Stimulated activated CD8-positive, alpha-beta memory T cell treated with anti-CD3 and anti-CD28 coated beads, Interleukin-7, amount 100 ng/mL, for 48 hours (primary cell): ENCODE measurements at places on chromosomes 12 and 14.

DNA sequence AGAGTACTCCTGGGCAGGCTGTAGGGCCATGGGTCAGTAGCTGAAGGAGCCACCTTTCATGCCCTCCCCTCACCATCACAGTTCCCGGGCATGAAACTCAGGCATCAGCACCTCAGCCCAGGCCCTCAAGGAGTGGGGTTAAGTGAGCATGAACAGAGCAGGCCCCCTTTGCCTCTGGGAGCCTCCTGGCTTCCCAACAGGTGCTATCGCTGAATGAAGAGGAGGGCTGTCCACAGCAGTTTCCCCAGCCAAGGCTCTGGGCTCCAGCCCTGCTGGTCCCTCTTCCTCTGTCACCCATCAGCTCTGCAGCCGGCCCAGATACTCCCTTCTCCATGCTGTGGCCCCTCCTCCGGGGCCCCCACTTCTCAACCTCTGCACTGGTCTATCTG, 184.3 kb downstream of the ZFP36L1 start:
- no peak for DNase-seq

GRCh38 chr12:62647586-62647985, 181.0 kb downstream of the MON2 start:
- no peak for DNase-seq

DNA sequence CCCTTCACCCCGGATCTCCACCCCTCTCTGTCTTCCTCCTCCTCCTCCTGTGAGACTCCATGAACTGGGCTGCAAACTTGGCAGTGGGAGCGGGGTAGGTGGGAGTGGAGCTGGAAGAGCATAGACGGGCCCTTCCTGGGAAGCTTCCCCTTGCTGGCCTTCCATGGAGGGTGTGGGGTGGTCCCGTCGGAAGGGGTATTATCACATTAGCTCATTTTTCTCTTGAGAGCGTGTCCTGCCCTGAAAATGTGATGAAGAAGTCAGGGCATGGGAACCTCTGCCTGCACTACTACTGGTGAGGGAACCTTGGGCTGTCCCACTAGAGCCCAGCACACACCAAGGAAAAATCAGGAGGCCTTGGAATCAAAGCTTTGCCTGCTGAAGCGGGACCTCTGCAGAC, 66.5 kb downstream of the CACNA1C start:
- DNase-seq, result no peak

DNA sequence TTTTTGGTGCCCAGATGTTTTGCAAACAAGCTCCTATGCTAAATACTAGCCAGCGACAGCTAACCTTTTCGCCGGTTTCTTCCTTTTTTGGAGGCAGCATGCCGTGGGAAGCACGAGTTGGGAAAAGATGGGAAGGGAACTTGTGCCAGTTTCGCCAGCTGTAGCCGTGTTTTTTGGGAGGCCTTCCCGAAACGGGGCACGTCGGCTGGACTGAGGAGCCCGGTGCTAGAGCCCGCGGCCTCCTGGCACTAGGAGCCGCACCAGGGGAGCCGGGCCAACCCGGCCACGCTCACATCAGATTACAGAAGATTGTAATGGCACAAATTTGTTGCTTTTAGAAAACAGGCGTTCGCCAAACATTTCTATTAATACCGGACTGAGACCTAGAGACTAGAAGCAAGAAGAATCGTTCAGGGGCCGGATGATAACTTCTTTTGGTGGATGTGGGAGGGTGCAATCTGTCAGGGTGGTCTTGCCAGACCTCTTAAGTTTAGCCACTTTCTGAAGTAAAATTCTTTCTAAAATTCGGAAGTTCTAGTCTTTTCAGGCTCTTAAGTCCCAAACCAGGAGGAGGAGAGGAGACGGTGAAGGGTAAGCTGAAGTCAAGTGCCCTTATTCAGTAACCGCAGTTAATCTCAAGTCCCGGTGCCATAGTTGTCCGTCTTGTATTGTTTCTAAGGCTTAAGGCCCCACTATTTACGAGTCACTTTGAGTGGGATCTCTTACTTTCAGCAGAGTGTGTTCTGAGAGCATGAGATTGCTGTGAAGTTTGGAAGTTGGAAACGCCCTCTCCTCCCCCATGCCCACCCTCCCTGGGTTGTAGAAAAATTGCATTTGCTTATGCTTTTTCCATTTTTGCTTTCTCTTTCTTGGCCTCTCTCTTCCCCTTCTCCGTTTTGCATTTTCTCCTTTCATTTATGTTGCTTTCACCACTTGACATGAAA, 1.3 kb downstream of the RASSF3 start:
- DNase-seq, result no peak

GRCh38 chr14:57748279-57748678, 117.6 kb downstream of the SLC35F4 start:
- DNase-seq, result no peak

DNA sequence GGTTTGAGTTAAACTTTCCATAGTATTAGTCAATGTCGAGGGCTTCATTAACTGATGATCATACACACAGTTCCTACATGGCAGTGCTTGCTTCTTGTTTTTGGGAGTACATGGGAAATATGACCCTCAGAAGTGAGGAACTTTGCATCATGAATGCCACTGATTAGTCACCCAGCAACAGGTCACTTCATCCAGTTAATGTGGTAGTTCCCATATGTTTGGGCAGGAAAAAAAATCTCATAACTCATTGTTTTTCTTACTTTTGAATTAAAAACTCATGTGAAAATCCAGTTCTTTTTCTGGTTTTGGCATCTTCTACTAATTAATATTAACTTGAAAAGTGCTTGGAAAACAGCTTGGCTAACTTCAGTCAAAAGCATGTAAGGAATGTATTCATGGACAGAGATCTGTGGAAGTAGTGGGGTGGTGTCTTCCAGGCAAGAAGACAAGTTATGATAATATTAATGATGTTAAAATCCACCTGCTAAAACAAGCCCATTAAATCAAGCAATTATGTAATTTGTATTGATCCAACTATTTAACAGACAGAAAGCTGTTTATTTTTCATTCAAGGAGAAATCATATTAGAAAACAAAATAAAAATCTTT, 309.1 kb upstream of the NAV3 start:
- no peak for DNase-seq

GRCh38 chr14:85528897-85529631, 880 bp upstream of the FLRT2 start:
- no peak for DNase-seq

DNA sequence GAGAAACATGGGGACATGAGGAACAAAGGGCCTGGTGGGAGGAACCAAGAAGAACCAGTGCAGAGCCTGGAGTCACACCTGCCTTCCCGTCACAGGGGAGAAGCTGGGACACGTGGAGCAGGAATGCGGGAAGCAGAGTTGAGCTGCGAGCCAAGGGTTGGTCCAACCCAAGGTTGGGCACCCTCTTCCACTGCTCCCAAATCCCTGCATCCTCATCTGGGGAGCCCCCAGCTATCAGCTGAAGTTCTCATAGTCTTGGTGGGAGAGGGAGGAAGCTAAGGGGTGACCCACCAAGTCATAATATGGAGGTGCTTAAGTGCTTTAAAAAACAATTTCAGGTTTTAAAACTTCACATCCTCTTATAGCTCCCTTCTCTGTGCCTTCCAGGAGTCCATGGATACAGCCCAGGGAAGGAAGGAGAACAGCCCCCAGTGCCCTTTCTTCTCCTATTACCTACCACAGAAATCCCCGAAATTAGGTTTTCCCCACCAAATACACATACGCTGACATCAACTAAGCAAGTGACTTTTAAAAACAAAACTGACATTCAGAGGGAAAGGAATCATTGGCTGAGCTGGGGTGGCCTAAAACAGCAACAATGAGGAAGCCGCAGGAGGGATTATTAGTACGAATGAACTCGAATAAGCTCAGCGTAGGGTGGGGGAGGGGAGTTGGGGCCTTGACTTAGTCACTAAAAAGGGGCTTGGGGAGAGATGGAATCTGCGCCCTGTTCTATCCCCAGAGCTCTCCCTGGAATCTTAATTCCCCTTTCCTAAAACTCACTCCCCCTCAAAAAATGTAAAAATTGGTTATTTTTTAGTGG, 4.5 kb downstream of the MYL6 start:
- no peak for DNase-seq

- DNase-seq, result no peak
These were observed 264.8 kb downstream of the PDZRN4 start for GRCh38 chr12:41452838-41453407.

- DNase-seq, result no peak
These were observed 220.5 kb downstream of the SEC23A start for GRCh38 chr14:38882533-38882932.

GRCh38 chr14:30389134-30389876, 169.7 kb upstream of the G2E3 start:
- no peak for DNase-seq

- DNase-seq, result no peak
These were observed 7.3 kb downstream of the FKBP11 start for GRCh38 chr12:48917857-48918537.

GRCh38 chr14:53161758-53162435, 8.8 kb upstream of the DDHD1 start:
- no peak for DNase-seq

DNA sequence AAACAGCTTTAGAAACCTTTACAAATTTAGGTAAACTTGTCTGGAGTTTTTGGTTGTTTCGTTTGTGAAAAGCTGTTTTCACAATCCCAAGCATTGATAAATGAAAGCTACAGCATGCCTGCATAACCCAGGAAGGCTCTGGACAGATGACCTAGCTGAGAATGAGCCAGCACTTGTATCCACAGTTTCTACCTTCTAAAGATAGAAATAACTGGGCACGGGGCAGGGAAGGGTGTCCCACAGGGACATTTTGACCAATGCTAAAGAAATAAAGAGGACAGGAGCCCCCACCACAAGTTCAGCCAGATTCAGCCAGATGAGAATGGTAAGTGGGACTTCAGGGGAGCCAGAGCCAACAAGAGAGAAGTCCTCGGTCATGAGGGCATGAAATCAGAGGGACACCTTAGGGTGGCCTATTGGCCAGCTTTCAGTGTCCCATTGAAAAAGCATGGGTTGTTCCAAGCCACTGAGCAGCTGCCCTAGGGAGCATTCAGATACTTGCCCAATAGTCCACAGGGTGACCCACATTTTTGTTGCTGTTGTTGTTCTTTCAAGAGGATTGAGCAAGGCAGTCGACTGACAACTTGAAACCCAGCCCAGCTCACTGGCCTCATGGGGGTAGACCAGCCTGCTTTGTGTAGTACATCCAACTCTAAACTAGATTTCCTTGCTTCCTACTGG, 140.3 kb upstream of the NUDT4 start:
- no peak for DNase-seq

GRCh38 chr12:43805149-43805859, 813 bp downstream of the TWF1 start:
- DNase-seq, result no peak

GRCh38 chr12:92908108-92908507, 21.0 kb downstream of the EEA1 start:
- no peak for DNase-seq

DNA sequence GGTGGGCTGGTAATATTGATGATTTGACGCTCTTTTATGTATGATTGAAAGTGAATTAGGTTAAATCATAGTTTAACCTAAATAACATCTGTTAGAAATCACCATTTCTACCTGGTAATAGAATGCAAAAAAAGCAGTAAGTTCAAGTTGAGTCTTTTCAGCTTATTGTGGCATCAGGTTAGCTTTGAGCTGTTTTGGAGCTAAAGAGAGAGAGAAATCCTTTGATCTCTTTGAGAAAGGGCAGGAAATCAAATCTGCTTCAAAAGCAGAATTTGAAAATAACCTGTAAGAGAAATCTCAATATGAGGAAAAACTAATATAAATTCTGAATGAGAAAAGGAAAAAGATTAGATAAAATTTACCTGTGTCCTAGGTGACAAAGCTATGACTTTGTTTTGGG, 62.2 kb downstream of the CKB start:
- no peak for DNase-seq

DNA sequence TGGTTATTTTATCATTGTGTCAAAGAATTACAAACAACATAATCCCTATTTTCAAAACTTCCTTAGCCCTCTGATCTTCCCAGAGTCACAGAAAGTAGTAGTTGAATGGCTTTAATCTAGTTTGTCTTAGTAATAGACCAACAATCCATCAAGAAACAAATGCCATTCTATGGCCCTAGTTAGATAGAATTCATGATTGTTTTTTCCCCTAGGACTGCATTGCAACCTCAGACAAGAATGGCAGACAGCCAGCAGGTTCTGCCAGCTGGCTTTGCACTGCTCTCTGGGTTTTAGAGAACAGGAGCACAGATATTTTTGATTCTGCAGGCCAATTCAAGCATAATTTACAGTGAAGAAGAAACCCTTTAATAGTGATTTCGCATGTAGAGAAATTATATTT, 33.8 kb downstream of the SYT1 start:
- no peak for DNase-seq

- DNase-seq, result no peak
These were observed 214.4 kb downstream of the BMP4 start for GRCh38 chr14:53742233-53742620.

DNA sequence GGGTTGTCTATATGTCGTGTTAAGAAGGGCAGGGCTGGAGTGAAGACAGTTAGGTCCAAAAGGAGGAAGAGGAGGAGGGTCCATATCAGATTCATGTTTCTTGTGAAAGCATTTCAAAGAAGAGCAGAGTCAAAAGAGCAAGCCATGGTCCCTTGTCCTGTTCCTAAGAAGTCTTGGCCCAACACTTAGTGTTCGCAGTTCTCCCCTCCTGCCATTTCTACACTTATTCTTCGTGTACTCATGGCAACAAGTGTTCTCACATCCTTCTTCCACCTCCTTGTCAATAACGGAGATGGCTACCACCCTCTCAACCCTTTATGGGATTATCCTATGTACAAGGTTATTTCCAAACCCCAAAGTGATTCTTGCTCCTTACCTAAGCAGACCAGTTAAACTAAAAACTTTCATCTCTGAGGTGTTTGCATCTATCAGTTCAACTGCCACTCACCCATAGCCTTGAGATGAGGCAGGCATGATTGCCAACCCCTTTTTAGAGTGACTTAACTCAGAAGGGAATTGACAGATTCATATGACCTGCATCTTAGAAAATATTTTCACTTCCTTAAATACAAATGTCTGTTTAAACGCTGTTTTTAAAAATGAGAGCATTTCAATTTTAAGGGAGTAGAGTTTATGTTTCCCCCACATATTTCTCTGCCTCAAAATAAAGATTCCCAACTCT, 19.8 kb upstream of the RNASE2 start:
- DNase-seq, result no peak

GRCh38 chr14:104359301-104359968, 220.1 kb upstream of the C14orf180 start:
- DNase-seq, result no peak

DNA sequence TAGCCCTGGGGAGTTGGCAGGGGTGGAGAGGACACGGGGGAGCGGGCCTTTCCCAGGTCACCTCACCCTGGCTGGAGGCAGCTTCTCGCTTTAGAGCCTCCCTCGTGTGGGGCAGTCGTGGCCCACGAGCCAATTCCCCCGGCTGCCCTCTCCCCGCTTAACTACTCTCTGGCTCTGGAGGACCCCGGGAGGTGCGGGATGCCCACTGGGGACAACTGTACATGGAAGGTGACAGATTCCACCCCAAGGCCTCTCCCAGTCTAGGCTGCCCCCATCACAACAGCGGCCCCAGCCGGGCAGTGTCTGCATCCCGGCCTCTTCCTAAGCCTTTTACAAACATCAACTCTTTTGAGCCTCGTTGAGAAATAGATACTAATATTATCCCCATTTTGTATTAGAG, 78.1 kb downstream of the KIF26A start:
- no peak for DNase-seq
